ENCODE measurements at places on chromosomes 1 and 21. TPM values are rescaled to one million over a fixed set of nuclear protein-coding genes. Genes with fewer than 3 reads are reported as not detected.

GRCh38 chr1:22888320-22889075 is 84.2 kb downstream of the LACTBL1 start:
- no peak for DNase-seq

Gene PTTG1IP
- total RNA-seq = 195 TPM

Gene PDIK1L
- total RNA-seq = 11.7 TPM

- DNase-seq = no peak
Observed at GRCh38 chr1:45876000-45876617, 72.7 kb downstream of the MAST2 start.

DNA sequence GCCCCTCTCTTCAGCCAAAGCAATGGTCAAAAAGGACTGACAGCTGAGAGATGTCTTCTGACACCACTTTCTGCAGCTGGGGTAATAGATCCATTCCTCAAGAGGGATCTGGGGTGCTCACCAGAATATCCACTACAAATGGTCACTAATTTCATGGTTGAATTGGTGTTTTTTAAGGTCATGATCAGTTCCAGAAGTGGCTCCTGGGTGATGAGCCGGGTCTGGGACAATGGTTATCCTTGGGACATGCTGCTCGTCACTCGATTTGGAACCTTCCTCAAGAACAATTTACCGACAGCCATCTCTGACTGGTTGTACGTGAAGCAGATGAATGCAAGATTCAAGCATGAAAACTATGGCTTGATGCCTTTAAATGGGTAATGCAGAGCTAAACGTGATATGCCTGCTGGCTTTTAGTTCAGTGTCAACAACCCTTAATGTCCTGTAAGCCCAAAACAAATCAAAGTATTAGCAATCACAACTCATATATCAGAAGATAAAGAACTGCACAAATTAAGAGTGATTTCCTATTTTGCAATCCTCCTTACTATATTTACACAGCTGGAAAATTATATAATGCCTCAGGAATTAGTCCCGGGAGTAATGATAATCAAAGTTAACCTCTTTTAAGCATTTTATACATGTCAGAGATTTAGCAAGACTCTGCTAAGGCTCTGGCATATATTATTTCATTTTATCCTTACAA is 20.1 kb downstream of the FMO3 start:
- no peak for DNase-seq

Gene CACNA1S
- 0.08 TPM for total RNA-seq

Gene INAVA
- total RNA-seq = 5.8 TPM

All from testis (tissue), 5 donors.